ENCODE measurements at places on chromosomes 2 and 18.

GRCh38 chr18:80233899-80234298 lies 13.4 kb downstream of the PARD6G start:
- no peak for DNase-seq

- DNase-seq: no peak
Measured at GRCh38 chr2:151095463-151095862, 166.2 kb downstream of the RBM43 start.

- no peak for DNase-seq
Measured at GRCh38 chr2:241035142-241035817, 36.9 kb downstream of the SNED1 start.

GRCh38 chr2:37920570-37920969 lies 4.5 kb upstream of the RMDN2 start:
- DNase-seq: peak; percentile 73

GRCh38 chr18:12497296-12497695 lies 89.6 kb downstream of the PRELID3A start:
- DNase-seq: peak; percentile 8

GRCh38 chr2:172808156-172808555 lies 72.5 kb downstream of the RAPGEF4 start:
- DNase-seq: no peak

DNA sequence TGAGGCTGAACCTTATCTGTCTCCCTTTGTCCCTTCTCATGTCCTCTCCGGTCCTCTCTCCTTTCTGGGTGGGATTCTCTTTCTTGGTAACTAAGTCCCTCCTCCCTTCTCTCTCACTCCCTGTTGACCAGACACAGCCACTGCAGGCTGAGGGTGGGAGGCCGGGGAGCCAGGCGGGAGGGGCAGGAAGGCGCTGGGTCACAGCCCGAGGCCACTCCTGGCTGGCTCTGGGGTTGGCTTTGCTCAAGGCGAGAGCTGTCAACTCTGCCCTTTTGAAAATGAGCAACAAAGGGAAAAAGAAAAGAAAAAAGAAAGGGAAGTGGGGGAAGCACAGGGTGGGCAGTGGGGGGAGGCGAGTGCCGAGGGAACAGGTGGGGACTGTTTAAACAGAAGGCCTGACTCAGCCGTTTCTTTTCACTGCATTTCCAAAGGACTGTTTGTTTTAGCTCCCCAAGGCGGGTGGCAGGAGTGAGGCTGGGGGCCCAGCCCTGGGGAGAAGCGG lies 70.5 kb upstream of the IGFBP5 start:
- peak; percentile 54 for DNase-seq

DNA sequence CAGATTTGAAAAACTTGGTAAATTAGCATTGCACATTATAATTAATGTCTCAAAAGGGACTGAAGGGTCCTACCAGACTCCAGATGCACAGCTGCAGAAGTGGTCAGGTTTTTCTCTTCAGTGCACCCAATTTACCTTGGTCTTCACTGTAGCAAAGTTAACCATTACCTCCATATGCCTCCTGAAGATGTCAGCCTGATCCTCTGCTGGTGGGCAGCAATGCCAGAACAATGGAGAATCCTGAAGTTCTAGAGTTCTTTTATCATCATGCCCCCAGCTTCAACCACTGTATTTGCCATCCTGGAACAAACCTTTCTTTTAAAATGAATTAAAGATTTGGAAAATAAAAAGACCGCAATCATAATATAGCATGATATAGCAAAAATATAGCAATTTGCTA lies 1774.8 kb upstream of the CELF4 start:
- no peak for DNase-seq

DNA sequence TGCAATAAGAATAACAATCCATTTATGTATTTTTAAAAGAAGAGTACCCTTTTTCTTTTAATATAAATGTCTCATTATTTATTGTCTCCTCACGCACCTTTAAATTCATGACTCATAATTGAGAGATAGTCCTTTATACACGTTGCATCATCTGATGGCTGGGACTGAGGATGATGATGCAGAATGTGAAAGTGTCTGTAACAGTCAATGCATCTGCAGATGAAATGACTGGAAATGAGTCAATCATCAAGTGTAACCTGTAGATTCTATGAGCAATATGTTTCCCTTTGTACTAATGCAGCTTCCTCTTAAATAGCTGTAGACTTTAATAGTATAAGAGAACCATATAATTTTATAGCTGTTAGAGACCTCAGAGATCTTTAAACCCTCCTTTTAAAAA lies 26.1 kb upstream of the SYT4 start:
- DNase-seq: no peak

GRCh38 chr2:237885111-237885930 lies 25.9 kb downstream of the RAMP1 start:
- no peak for DNase-seq

- DNase-seq: no peak
Measured at GRCh38 chr2:2061091-2061696, 269.9 kb downstream of the MYT1L start.

- DNase-seq: no peak
Measured at GRCh38 chr2:64696636-64697035, 42.9 kb upstream of the SERTAD2 start.
